ENCODE measurements at places on chromosomes 6 and 20. TPM values are rescaled to one million over a fixed set of nuclear protein-coding genes. Genes with fewer than 3 reads are reported as not detected.

Gene POLH
- total RNA-seq = 37.0 TPM

Gene SNX9
- total RNA-seq = 72.2 TPM

Gene COL21A1
- not detected for total RNA-seq

Gene SLC22A7
- not detected for total RNA-seq

Gene LKAAEAR1
- 0.42 TPM for total RNA-seq
